ENCODE measurements at places on chromosomes 13 and 19.

DNA sequence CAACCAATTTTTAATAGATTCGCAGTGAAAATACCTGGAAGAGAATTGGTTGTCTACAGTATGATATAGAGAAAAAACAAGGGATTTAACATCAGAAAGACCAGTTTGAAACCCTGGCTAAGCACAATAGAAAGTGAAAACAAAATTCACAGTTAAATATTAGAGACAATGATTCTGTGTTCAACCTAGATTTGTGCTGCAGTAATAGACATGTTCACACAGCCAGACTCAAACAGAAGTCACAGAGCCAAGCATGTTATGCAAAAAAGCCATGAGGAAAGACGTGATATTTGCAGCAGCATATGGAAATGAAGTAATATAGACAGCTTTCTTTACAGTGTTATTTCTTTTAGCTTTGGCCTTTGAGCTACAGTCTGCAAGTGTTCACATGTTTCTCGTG lies 48.1 kb downstream of the SCEL start:
- DNase-seq = no peak

- DNase-seq = no peak
Observed at GRCh38 chr19:31938675-31939074, 406.7 kb upstream of the ZNF507 start.

- no peak for DNase-seq
Observed at GRCh38 chr13:100443998-100444328, 144.6 kb downstream of the GGACT start.

GRCh38 chr13:113851480-113851803 lies 12.4 kb downstream of the GAS6 start:
- no peak for DNase-seq
